ENCODE measurements at places on chromosomes 4 and X.
A peak's percentile ranks its signal among the peaks of the same experiment; 100 is the strongest.

DNA sequence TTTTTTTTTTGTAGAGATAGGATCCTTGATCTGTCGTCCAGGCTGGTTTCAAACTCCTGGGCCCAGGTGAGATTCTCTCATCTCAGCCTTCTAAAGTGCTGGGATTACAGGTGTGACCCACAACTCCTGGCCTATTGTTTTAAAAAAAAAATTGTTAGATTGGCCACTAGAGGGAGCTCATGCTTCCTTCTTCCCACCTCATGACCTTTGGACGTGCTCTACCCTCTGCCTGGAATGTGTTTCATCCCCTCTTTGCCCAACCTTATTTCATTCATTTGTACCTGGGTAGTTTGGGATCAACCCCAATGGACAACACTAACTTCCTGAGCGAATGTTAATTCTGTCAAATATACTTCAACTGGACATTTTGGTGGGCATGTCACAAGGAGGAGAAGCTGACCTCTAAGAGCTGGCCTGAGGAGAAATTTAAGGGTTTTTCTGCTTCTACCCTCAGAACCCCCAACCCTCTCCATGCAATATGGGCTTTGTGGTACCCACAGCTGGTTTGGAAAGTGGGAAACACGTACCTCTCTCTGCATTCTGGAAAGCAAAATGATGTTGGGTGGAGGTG, 6.4 kb downstream of the PPEF2 start:
- DNase-seq: peak; percentile 56

DNA sequence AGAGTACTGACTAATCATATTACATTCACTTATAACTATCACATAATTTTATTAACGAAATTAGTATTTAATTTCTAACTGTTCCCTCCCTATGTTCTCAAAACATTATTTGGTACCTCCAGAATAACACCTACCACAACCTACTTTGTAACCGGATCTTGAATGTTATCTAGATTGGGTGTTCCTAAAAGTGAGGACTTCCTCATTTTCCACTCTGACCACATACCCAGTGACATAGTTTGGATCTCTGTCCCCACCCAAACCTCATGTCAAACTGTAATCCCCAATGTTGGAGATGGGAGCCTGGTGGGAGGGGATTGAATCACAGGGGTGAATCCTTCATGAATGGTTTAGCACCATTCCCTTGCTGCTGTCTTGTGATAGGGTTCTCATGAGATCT, 21.8 kb downstream of the NR3C2 start:
- DNase-seq: no peak

GRCh38 chrX:137431693-137432488, 134.0 kb upstream of the ZIC3 start:
- peak; percentile 4 for DNase-seq

- DNase-seq: no peak
Observed at GRCh38 chrX:333611-334311, 15.2 kb upstream of the GTPBP6 start.

DNA sequence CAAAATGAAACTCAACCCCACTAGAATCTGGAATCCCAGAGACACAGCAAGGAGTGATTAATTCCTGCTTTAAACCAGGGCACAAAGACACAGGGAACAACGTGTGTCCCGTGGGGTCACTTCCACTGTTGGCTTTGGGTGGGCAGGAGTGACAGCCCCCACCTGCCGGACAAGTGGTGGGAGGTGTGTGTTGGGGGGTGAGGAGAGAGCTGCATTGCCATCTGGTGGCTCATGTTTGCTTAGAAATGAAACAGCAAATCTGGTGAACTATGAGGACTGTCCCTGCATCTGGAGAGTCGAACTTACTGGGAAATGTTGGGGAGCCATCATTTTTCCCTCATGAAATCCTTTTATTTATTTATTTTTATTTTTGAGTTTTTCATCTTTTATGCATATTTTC, 75.9 kb upstream of the AFAP1 start:
- no peak for DNase-seq

DNA sequence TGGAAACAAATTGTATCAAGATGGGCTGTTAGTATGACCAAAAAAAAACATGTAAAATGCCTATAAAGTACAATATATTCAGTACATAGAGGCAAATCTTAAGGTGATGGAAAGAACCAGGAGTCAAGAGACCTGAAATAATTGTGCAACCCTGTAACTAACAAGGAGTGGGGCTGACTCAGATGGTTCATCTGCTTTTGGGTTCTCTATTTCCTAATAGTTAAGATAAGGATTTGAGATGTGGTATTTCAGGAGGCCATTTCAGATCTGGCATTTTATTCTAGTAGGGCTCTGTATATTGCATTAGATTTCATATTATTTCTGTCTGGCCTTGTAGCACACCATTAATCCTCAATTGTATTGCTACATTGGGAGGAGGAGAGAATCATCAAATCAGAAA, 268.4 kb downstream of the HS3ST1 start:
- DNase-seq: no peak

DNA sequence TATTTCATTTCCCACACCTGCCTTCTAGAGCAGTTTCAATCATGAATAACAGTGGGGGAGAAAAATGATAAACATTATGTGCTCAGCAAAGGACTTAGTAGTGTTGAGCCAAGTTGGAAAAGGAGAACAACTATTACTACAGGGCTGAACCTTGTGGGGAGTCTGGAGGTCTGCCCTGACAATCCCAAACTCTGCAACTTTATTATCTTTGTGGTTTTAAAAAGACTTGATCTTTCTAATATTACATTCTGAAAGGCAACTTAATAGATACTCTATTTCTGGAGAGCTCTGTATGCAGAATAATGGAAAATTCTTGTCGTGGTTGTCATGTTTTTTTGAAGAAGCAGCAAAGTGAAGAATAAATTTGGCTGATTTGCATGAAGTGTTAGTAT, 116.1 kb downstream of the SPCS3 start:
- DNase-seq: no peak

- no peak for DNase-seq
Observed at GRCh38 chr4:176778063-176778462, 14.7 kb downstream of the VEGFC start.

DNA sequence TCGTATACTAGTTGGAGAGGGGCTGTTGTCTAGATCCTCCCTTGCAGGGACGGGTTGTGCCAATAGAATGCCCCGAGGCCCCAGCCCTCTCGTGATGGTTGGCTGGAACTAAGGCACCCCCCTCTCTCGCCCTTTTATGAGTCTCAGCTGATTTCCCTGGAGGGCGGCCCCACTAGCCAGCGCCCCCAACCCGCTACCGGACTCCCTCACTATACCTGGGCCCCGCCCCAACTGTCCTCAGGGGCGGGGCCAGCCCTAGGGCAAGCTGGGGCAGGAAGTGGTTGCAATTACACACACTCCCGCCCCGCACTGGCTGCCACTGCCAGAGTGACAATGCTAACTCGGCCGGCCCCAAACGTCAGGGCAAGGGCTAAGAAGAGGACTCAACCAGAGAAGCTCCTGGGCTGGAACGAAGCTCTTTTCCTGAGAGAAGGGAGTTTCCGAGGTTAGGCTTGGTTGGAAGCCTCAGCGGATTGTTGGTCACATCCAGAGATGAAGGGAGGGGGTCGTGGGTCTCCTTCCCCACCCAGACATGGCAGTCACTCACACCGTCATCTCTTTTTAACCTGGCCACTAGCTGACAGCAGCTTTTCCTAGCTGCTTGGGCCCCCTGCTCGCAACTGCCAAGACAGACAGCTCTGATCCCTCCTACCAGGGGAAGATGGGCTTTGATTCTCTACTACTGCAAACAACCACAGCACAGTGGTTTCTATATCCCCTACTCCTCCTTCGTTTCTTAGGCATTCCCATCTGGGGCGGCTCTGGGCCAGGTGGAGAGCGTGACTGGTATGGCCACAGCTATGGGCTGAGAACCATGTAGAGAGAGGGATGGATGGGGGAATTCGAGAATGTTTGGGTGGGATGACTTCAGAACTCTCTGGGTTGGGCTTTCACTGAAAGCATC, 21.0 kb upstream of the BCORL1 start:
- DNase-seq: peak; percentile 95

- no peak for DNase-seq
Observed at GRCh38 chr4:7808752-7809151, 130.9 kb downstream of the AFAP1 start.
